ENCODE measurements at places on chromosomes 12 and 14.

GRCh38 chr12:79681008-79681590, 9.7 kb downstream of the PAWR start:
- DNase-seq = no peak

- no peak for DNase-seq
Measured at GRCh38 chr12:3554371-3555115, 63.5 kb downstream of the PRMT8 start.

GRCh38 chr12:108599541-108599940, 1.7 kb upstream of the TMEM119 start:
- DNase-seq = no peak

DNA sequence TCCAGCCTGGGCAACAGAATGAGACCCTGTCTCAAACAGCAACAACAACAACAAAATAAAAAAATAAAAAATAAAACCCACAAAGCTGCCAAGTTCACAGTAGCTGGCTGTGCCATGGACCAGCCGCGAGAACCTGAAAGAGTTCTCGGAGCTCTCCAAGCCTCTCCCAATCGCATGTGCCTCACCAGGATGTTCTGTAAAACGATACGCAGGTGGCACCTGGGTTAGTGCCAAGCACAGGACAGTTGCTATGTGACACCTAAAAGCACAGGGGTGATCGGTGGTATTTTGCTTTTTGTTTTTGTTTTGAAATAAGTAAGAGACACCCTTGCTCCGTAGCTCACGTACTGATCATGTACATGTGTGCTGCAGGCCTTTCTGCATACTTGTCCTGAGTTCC, 52.4 kb downstream of the RFLNA start:
- DNase-seq = no peak

- DNase-seq = no peak
Measured at GRCh38 chr12:121911824-121912585, 6.4 kb upstream of the CFAP251 start.

DNA sequence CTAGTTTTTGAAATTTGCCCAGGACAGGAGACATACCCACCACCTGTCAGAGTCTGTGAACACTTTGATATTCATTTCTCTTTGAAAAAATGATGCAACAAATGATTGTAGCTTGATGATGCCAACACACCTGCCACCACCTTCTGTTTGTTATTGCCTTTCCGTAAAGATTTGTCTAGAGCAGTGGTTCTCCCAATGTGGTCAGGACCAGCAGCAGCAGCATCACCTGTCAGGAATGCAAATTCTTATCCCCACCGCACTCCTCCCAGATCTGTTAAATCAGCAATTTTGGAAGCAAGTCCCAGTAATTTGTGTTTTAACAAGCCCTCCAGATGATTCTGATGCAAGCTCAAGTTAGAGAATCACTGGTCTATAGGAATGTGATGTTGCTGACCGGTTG, 9.9 kb downstream of the CCDC175 start:
- DNase-seq = no peak

All from GOT3 (cell line).